ENCODE measurements at places on chromosomes 3 and 15. TPM values are rescaled to one million over a fixed set of nuclear protein-coding genes. Genes with fewer than 3 reads are reported as not detected.

Gene TLR9
- polyA plus RNA-seq: not detected

Gene WDR93
- polyA plus RNA-seq: not detected

Gene PLCL2
- polyA plus RNA-seq: 1.6 TPM

Gene DCLK3
- 0.40 TPM for polyA plus RNA-seq

Gene ECE2
- polyA plus RNA-seq: 0.48 TPM

Gene EFCC1
- polyA plus RNA-seq: not detected

Gene MOBP
- polyA plus RNA-seq: not detected

Gene COL6A5
- polyA plus RNA-seq: 0.05 TPM

Gene C3orf85
- not detected for polyA plus RNA-seq

Gene MESD
- polyA plus RNA-seq: 52.7 TPM

Gene SLC6A1
- polyA plus RNA-seq: 0.23 TPM

Gene CEP152
- polyA plus RNA-seq: 16.4 TPM

Gene TRPC1
- 7.3 TPM for polyA plus RNA-seq

Gene SPSB4
- 6.6 TPM for polyA plus RNA-seq

Gene CMTM7
- polyA plus RNA-seq: 88.3 TPM

Gene SEMA5B
- polyA plus RNA-seq: 11.0 TPM

Gene CSTA
- polyA plus RNA-seq: 1.4 TPM

Gene INAFM2
- 18.1 TPM for polyA plus RNA-seq

Gene UTS2B
- polyA plus RNA-seq: not detected

Gene FBXW12
- 0.21 TPM for polyA plus RNA-seq

Gene SAXO2
- 10.1 TPM for polyA plus RNA-seq

Gene CD86
- not detected for polyA plus RNA-seq

Gene SCN5A
- polyA plus RNA-seq: 10.2 TPM

Gene PIF1
- 106 TPM for polyA plus RNA-seq

All from GM23338 (cell line).